Activated naive CD4-positive, alpha-beta T cell (primary cell): ENCODE measurements at places on chromosomes 2 and 18.
A peak's percentile ranks its signal among the peaks of the same experiment; 100 is the strongest.

GRCh38 chr2:166338831-166339339 lies 36.9 kb downstream of the SCN9A start:
- DNase-seq, result no peak

GRCh38 chr2:223727562-223727961 lies 109.8 kb downstream of the AP1S3 start:
- no peak for DNase-seq

- no peak for DNase-seq
Observed at GRCh38 chr2:119224391-119225104, 914 bp downstream of the STEAP3 start.

DNA sequence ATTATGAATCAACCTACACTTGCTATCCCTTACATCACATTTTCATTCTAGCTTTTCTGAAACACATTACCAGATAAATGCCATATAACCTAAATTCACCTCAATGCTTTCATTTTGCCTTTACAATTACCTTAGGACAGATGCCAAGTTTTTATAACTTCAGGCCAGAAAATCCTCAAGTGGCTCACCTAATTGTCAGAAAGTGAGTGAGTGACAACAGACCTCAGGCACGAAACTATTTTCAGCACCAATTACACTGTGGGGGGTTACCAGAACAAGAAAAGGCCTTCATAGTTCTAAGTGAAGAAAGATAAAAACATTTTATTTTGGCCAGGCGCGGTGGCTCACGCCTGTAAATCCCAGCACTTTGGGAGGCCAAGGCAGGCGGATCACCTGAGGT lies 52.3 kb upstream of the ST8SIA5 start:
- no peak for DNase-seq

GRCh38 chr18:3330622-3331021 lies 68.7 kb downstream of the MYL12B start:
- no peak for DNase-seq

DNA sequence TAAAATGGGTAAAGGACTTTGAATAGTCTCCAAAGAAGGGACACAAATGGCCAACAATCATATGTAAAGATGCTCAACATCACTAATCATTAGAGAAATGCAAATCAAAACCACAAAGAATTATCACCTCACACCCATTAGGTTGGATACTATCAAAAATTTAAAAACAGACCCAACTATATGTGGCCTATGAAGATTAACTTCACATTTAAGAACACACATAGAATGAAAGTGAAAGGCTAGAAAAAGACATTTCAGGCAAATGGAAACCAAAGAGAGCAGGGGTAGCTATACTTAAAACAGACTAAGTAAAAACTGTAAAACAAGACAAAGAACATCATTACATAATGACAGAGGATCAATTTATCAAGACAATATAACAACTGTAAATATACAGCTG lies 53.5 kb upstream of the ASPRV1 start:
- no peak for DNase-seq

- no peak for DNase-seq
Observed at GRCh38 chr2:119490106-119490505, 34.2 kb downstream of the SCTR start.

- DNase-seq, result no peak
Observed at GRCh38 chr2:139850254-139850890, 1070.2 kb upstream of the NXPH2 start.

- DNase-seq, result no peak
Observed at GRCh38 chr18:54140641-54141040, 83.8 kb downstream of the MBD2 start.

DNA sequence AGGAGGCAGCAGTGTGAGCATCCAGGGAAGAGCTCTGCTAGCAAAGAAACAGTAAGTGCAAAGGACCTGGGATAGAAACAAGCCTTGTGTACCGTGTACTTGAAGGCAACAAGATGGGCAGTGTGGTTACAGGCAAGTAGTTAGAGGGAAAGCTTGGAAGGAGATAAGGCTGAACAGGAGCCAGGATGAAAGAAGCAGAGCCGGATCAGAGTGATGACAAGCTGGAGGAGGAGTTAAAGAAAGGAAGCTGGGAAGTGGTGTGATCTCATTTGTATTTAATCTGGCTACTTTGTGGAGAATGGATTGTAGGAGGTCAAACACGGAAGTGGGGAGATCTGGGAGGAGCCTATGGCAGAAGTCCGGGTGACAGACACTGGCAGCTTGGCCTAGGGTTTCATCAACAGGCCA lies 44.7 kb upstream of the VPS54 start:
- DNase-seq, result no peak

DNA sequence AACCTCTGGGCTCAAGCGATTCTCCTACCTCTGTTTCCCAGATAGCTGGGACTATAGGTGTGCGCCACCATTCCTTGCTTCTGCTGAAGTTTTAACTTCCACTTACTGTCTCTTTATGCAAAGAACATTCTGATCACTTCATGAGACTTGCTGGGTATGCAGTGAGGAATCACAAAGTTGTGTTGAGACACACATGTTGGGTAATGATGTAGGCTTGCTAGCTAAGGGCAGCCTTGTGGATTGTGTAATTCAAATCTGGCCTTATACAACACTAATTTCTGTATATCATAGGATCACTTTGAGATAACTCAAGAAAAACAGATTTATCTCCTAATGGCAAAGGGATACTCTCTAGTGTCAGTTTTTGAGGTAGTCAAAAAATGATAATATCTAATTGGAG lies 24.2 kb downstream of the XRCC5 start:
- DNase-seq, result no peak

- no peak for DNase-seq
Observed at GRCh38 chr2:32166115-32166574, 481 bp downstream of the SLC30A6 start.

- DNase-seq, result no peak
Observed at GRCh38 chr18:24964216-24964615, 387.8 kb downstream of the ZNF521 start.

DNA sequence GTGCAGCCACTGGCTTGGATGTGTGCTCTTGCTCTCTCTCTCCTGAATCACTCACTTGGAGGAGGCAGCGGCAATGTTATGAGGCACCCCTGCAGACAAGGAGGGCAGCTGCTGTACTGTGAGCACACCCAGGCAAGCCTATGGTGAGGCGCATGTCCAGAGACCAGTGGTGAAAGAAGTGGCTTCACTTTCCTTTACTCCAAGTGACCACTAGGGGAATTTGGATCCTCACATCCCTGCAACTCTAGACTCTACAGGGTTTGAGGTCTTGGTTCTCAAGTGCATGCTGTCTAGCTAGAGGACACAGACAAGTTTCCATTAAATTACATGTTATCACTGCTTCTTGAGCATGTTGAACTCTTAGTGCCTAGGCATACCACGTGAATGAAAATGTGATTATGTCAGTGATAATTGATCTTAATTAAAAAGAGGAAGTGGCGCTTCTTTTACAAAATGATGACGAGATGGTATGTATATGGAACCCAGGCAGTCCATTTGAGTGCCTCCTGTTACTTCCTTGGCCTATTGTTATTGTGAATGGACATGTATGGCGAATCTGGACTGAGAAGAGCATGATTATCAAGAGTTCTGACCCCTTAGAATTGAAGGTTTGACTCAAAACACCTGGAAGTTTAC lies 181.0 kb upstream of the CDH2 start:
- DNase-seq, result no peak

DNA sequence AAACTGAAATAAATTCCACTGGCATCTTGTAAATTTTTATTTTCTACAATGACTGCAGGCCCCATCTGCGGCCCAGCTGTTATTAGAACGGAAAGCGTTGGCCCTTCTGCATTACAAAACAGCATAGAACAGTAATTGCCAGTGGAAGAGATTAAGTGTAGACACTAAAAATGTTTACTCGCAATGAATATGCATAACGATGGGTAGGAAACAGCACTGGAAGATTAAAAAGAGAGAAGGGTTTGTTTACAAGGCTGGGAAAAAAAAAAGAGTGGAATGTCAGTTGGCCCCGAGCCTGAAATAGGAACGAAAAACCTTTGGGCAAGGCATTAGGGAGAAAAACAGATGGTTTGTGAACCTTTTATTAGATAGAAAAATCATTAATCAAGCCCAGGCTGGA lies 275.9 kb upstream of the TCF4 start:
- DNase-seq, result no peak

- DNase-seq, result no peak
Observed at GRCh38 chr2:85230679-85231467, 96.9 kb downstream of the TGOLN2 start.

- no peak for DNase-seq
Observed at GRCh38 chr2:83944191-83944590, 514.9 kb downstream of the SUCLG1 start.

DNA sequence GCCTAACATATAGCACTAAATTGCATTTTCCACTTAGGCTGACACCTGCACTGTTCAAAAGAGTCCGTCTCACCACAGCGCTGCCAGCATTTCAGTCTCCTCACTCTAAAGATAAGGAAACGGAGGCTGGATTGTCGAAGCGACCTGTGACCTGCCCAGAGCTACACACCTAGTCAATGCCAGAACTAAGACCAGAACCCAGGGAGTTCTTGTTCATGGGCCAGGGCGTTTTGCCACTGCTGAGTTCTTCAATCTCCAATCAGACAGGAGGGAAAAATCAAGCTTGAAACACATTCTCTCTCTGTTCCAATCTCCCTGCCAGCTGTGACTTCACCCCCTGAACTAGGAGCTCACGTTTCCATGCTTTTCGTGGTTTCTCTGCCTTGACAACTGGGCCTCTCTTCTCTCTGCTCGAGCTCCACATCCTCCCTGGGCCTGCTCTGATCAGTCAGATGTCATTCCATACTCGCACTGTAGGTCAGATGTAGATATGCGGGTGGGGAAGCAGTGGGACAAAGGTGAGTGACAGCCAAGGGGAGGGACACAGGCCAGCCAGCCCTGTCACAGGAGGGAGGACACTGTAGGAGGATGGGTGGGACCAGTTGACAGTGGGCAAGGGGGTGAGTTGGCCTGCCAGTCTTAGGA lies 221.1 kb upstream of the SMAD2 start:
- no peak for DNase-seq

- peak; percentile 4 for DNase-seq
Observed at GRCh38 chr2:232142049-232142448, 180.5 kb downstream of the DIS3L2 start.

GRCh38 chr18:61635901-61636528 lies 256.8 kb downstream of the RNF152 start:
- no peak for DNase-seq

DNA sequence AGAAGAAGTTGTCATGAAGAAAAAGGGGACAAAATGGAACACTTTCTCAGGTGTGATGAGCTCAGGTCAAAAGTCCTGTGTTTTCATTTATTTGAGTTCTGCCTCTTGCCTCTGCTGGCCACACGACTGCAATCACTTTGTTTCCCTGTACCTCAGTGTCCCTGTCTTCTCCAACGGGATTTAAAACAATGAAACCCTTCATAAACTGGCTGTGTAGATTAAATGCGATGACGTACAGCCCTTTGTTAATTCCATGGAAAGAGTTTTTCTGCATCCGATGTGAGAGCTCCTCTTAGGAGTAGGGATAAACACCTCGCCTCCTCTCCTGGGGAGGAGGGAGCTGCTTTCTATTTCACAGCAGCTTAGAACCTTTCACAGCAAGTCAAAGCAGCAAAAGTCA lies 51.5 kb upstream of the CNGA3 start:
- no peak for DNase-seq

- no peak for DNase-seq
Observed at GRCh38 chr2:12441750-12442475, 274.8 kb upstream of the TRIB2 start.

DNA sequence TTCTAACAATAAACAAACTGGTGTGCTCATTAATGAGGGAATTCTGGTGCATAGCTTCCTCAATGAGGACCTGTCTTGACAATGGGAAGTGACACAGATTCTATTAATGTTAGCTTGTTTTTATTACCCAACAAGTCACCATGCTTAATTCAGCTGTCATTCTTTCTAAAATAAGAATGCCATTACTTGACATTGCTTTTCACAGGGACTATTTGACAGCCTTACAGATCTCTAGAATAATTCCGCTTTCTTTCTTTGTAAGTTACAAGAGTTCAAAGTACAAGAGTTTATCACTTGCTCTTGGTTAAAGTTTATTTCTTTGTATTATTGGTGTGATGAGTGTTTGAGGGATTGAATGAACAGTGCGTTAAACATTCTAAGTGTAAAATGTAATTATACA lies 127.0 kb upstream of the COL5A2 start:
- DNase-seq, result no peak

DNA sequence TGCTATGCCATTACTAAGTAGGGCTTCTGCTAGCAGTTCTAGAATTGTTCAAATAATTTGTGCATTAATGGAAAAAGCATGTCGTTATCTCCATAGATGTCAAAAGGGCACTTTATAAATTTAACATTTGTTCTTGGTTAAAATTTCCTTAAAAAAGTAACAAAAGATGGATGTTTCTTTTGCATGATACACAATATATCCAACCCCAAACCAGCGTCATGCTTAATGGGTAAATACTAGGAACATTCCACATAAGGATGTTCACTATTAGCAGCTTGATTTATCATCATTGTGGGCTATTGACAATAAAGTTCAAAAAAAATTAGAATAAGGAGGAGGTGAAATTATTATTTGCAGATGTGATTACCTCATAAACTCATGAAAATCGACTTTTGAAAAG lies 79.7 kb downstream of the GREB1L start:
- DNase-seq, result no peak

DNA sequence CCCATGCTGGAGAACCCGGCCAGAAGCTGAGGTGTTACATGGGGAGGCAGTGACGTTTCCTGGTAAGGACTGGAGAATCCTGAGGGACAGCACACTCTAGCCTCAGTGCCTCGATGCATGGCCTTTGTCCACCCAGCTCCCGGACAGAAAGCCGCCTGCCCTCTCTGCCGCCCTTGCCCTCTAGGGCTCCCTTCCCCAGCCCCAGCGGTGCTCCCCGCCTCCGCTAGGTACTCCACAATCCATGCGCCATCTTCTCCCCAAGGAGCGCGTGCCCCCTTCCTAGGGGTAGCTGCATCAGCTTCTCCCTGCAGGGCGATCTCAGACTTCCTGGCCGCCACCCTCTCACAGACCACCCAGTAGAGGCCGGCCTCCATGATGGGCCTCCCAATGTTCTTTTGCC lies 251.6 kb downstream of the TWIST2 start:
- DNase-seq, result no peak

- DNase-seq, result no peak
Observed at GRCh38 chr2:105635564-105635963, 109.1 kb upstream of the NCK2 start.

GRCh38 chr18:21053127-21053526 lies 58.5 kb downstream of the ROCK1 start:
- DNase-seq, result no peak

DNA sequence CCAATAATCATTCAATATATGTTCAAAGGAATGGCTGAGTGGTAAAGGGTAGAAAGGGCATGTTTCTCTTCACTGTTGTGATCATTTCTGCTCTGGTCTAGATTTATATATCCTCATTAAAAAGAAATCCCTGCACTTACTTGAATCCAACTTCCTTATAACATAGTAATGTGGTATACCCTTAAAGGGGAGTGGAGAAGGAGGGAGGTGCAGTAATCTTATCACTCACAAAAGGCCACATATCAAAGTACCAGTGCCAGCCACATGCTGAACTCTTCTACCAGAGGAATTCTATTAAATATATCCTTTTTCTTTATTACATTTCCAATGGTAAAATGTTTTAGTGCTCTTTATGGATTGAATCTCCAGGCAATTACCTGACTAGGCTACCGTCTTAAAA lies 3.3 kb downstream of the KATNAL2 start:
- DNase-seq, result no peak
